ENCODE measurements at places on chromosomes 1 and 21.

DNA sequence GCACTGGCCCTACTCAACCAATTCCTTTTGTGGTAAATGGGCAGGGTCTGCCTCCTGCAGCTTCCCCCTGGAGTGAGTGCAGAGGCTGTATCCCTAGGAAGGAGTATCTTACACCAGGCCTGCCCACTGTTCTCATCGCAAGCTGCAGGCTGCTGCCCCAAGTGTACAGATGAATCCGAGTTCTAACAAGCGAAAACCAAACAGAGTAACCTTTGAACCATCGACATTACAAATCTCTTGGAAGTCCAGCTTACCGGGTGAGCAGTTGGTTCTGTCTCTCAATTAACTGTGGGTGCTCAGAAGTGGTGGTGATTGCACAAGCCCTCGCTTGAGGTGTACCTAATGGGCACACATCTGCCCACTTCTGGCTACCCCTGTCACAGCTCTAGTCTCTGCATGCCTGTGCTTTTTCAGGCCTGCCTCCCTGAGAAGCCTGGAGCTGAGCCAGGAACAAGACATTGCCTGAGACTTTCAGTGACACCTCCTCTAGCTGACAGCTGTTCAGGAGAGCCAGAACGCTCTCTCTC, 22.7 kb downstream of the INAVA start:
- DNase-seq = no peak

- DNase-seq = no peak
These were observed 3.4 kb upstream of the NVL start for GRCh38 chr1:224333309-224333926.

GRCh38 chr1:230806552-230806951, 59.4 kb downstream of the CAPN9 start:
- DNase-seq = no peak

DNA sequence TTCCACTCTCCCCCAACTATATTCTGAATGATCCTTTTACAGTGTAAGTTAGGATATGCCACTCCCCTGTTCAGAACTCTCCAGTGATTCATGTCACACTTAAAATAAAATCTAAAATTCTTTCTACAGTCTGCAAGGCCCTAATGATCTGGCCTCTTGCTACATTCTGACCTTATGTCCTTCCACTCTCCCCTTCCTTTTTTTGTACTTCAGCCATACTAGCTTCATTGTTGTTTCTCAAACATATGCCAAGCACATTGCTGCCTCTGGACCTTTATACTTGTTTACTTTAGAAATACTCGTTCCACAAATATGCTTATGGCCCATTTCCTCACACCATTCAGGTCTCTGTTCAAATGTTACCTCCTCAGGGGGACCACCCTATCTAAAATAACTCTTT, 14.8 kb upstream of the PSMA5 start:
- no peak for DNase-seq

- no peak for DNase-seq
These were observed 8.8 kb downstream of the KAZN start for GRCh38 chr1:14607295-14607694.

- DNase-seq = no peak
These were observed 514.7 kb downstream of the NUF2 start for GRCh38 chr1:163836481-163836880.

- DNase-seq = no peak
These were observed 121.2 kb downstream of the LMX1A start for GRCh38 chr1:165235155-165235776.

GRCh38 chr1:16960560-16961296, 19.7 kb downstream of the MFAP2 start:
- DNase-seq = peak; percentile 82

GRCh38 chr1:101264697-101265096, 27.9 kb downstream of the S1PR1 start:
- DNase-seq = no peak

GRCh38 chr1:64110924-64111777, 92.3 kb upstream of the UBE2U start:
- DNase-seq = no peak

DNA sequence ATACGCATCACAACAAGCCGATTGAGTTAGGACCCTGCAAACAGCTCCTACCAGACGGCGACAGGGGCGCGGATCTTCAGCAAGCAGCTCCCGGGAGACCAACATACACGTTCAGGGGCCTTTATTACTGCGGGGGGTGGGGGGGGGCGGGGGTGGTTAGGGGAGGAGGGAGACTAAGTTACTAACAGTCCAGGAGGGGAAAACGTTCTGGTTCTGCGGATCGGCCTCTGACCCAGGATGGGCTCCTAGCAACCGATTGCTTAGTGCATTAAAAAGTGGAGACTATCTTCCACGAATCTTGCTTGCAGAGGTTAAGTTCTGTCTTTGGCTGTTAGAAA, 162.0 kb downstream of the RUNX1 start:
- no peak for DNase-seq

DNA sequence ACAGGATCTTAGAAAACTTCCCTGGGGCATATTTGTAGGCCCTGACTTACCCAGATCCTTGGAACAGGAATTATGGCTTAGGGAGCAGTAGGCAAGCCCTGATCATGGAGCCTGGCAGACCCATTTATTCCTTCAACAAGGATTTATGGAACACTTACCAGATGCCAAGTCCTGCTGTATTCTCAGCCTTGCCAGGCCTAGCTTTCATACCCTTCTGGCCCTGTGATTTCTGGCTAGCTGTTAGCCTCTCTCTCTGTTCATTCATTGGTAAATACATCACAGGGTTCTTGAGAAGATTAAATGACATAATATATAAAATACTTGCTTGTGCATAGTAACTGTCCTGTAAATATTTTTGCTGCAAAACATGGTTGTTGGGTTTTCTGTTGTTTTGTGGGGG, 32.4 kb upstream of the SRP9 start:
- no peak for DNase-seq

GRCh38 chr1:18217398-18218043, 109.9 kb downstream of the IGSF21 start:
- DNase-seq = no peak

GRCh38 chr1:4468804-4469514, 185.4 kb upstream of the AJAP1 start:
- DNase-seq = no peak

GRCh38 chr1:160136926-160137200, 14.5 kb upstream of the ATP1A4 start:
- DNase-seq = no peak

GRCh38 chr1:240499012-240499411, 112.9 kb downstream of the GREM2 start:
- DNase-seq = no peak

- no peak for DNase-seq
These were observed 10.7 kb downstream of the TBX19 start for GRCh38 chr1:168291222-168291837.

GRCh38 chr1:28518745-28519341, 13.0 kb downstream of the RCC1 start:
- peak; percentile 41 for DNase-seq

DNA sequence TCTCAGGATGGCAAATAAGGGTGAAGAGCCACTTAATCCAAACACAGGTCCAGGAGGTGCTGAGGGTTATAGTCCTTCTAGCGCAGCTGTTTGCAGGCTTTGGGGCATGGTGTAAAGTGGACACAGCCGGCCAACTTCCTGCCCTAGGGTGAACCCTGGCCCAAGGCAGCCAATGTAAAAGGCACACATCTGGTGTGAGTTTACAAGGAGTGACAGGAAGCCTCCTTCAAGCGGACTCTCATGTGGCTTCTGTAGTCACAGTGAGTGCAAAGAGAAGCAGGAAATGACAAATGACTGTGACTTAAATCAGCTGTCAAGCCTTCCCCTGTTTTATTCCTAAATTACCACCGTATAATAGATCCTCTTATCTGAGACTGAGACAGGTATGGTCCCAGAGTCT, 213.0 kb downstream of the CRB1 start:
- DNase-seq = peak; percentile 2

GRCh38 chr1:157335056-157335455, 196.9 kb upstream of the ETV3 start:
- DNase-seq = no peak

- DNase-seq = no peak
These were observed 2.5 kb downstream of the ATP5PF start for GRCh38 chr21:25732091-25732760.

GRCh38 chr1:29341936-29342335, 105.6 kb downstream of the PTPRU start:
- no peak for DNase-seq

DNA sequence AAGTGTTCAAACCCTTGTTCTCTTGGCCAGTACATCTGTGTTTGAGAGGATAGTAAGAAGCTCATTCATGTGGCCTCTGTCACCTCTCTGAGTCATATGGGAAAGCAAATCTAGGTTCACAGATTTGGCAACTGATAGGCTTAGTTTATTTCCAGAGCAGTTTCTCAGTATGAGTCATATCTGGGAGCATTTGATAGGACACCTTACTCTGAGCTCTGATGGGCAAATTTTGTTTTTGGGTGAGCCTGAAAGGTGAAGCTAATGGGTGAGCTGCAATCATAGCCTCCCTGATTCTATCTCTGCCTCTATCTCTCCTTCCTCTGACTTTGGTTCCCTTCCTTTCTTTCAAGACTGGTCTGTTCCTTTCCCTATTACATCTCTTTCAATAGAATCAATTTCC, 134.4 kb downstream of the S1PR1 start:
- peak; percentile 13 for DNase-seq

- no peak for DNase-seq
These were observed 7.4 kb downstream of the CD48 start for GRCh38 chr1:160704250-160704649.

GRCh38 chr1:47997289-47998200, at the start of gene TRABD2B:
Gene TRABD2B, minus strand, starts transcription at chr1:47997385.
- DNase-seq = peak; percentile 28

GRCh38 chr1:85991261-85991660, 165.3 kb downstream of the COL24A1 start:
- DNase-seq = no peak

DNA sequence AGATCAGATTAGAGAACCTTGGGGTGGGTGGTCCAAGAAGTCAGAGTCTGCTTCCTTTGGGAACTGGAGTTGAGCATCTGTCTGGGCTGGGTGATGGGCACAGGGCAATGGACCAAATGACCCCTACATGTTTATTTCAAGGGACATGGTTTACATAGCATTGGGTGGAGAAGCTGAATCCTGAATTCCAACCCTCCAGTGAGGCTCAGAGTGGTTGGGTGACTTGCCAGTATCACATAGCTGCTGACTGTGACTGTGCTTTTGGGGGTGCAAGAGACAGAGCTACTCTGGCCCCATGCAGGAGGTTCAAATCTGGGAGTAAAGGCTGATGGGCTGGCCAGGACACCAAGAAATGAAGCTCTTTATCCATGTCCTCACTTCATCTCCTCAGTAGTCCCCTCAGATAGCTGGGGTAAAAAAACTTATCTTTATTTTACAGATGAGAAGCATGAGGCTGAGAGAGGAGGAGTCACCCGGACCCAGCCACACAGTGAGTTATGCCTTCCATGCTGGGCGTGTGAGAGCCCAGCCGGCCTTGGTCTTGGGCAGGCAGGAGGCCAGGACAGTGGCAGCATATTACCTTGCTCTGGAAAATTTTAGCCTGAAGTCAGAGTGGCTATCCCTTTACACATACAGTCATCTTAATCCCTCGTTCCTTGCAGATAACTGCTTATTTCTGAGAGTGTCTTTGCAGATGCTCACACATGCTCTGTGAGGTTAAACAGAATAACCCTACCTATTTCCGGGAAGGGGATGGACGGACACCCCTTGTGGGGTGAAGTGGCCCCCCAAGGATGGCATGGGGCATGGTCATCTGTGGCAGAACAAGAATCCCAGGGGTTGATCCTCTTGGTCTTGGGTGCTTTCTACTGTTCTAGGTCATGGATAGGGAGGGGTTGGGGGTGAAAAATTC, 2.8 kb upstream of the SERINC2 start:
- DNase-seq = no peak

DNA sequence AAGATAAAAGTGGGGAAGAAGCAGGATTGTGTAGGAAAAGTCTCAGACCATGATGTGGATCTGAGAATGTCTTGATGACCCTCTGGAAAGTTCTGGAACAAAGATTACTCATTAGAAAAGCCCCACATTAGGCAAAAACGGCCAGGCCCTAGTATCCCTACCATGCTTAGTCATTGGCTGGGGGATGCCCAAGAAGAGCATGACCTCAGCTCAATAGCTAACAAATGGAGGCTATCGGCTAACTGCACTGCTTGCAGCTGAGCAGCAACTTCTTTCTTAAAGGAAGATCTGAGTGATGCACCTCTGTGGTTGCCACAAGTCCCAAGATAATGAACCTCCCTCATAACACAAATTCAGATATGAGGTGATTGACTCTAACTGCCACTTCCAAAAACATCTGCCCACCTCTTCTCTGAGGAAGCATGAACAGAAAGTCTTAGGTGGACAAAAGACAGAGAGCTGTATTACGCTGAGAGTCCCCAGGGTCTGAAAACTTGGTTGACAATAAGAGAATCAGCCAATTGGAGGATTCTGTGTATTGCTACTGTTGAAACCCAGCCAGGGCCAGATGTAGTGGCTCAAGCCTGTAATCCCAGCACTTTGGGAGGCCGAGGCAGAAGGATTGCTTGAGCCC, 64.6 kb upstream of the AK4 start:
- no peak for DNase-seq

DNA sequence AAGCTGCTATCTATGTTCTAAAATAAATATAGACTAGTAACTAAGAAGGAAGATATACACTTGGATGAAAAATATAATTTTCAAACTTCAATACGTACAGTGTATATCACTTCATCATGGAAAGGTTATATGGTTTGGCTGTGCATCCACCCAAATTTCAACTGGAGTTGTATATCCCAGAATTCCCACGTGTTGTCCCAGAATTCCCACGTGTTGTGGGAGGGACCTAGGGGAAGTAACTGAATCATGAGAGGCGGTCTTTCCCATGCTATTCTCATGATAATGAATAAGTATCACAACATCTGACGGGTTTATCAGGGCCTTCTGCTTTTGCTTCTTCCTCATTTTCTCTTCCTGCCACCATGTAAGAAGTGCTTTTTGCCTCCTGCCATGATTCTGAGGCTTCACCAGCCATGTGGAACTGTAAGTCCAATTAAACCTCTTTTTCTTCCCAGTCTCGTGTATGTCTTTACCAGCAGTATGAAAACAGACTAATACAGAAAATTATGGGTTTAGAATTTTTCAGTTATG, 10.7 kb downstream of the NEGR1 start:
- no peak for DNase-seq

DNA sequence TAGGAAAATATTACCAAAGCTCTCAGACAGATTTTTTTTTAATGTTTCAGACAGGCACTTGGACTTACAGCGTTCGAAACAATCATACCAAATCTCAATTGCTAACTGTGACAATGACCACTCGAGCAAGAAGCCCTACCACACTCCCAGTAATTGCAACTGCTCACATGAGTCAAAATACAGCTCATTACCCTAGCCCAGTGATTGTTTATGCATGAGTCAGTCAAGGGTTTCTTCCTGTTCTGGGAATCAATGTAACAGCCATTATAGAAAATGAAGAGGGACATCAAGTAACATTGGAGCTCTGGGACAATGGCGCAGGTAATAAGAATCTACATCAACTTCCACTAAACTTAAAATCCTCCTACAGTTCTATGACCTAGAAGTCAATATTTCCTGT, 56.1 kb upstream of the SH3GLB1 start:
- DNase-seq = no peak

- DNase-seq = no peak
These were observed 4.8 kb upstream of the SPRR5 start for GRCh38 chr1:152942161-152942560.
